ENCODE measurements at places on chromosomes 4 and X. TPM values are rescaled to one million over a fixed set of nuclear protein-coding genes. Genes with fewer than 3 reads are reported as not detected.

NSD2 gene
- 237 TPM for total RNA-seq

CT83 gene
- not detected for total RNA-seq

KLHL4 gene
- not detected for total RNA-seq

APOO gene
- 21.0 TPM for total RNA-seq

TMSB4X gene
- total RNA-seq = 11,751 TPM

SGMS2 gene
- 0.25 TPM for total RNA-seq

OPRPN gene
- total RNA-seq = not detected

SLITRK2 gene
- not detected for total RNA-seq

BBS7 gene
- 17.5 TPM for total RNA-seq

PPP1R2C gene
- total RNA-seq = not detected

ARX gene
- not detected for total RNA-seq

PFKFB1 gene
- 0.27 TPM for total RNA-seq

XAGE5 gene
- not detected for total RNA-seq

ADGRG4 gene
- not detected for total RNA-seq

SLC6A14 gene
- not detected for total RNA-seq

SPARCL1 gene
- total RNA-seq = not detected

CXCL5 gene
- total RNA-seq = not detected

SPANXN4 gene
- total RNA-seq = not detected

FMR1NB gene
- total RNA-seq = not detected

PGAM4 gene
- not detected for total RNA-seq

SORCS2 gene
- not detected for total RNA-seq

TMEM175 gene
- 23.6 TPM for total RNA-seq

Measured in T-helper 2 cell treated with Interferon-gamma antibody and Interleukin-4, amounts not matched to agents 100 ng/mL and 5 ng/mL, for 36 hours (primary cell).